ENCODE measurements at places on chromosomes 4 and X. TPM values are rescaled to one million over a fixed set of nuclear protein-coding genes. Genes with fewer than 3 reads are reported as not detected.

MAGEC2 gene
- not detected for total RNA-seq

RTL9 gene
- total RNA-seq: 0.07 TPM

MTMR8 gene
- 0.45 TPM for total RNA-seq

TRIML2 gene
- 93.3 TPM for total RNA-seq

XPNPEP2 gene
- total RNA-seq: not detected

FATE1 gene
- not detected for total RNA-seq

CABS1 gene
- not detected for total RNA-seq

F8A2 gene
- not detected for total RNA-seq

TBC1D14 gene
- total RNA-seq: 34.9 TPM

TRO gene
- 0.64 TPM for total RNA-seq

BEX2 gene
- 8.5 TPM for total RNA-seq

TLR2 gene
- total RNA-seq: 0.13 TPM

MTMR1 gene
- 19.1 TPM for total RNA-seq

RBMXL3 gene
- not detected for total RNA-seq

BEND2 gene
- not detected for total RNA-seq

CCDC110 gene
- not detected for total RNA-seq

NPY2R gene
- 0.08 TPM for total RNA-seq

SPANXB1 gene
- total RNA-seq: 2.6 TPM
